Thyroid gland (tissue), 4 donors: ENCODE measurements at places on chromosomes 7 and 10. TPM values are rescaled to one million over a fixed set of nuclear protein-coding genes. Genes with fewer than 3 reads are reported as not detected.

GRCh38 chr7:29285861-29286260 lies 91.3 kb downstream of the CHN2 start:
- no peak for DNase-seq

GRCh38 chr7:150631084-150631826 lies 930 bp downstream of the GIMAP6 start:
- DNase-seq: peak; percentile 6

- DNase-seq: no peak
These were observed 165.5 kb downstream of the MAGI2 start for GRCh38 chr7:79287981-79288380.

The SH3PXD2A gene
- 20.6 TPM for total RNA-seq

GRCh38 chr10:69845574-69846292 lies 44.0 kb downstream of the COL13A1 start:
- DNase-seq: peak; percentile 91

- peak; percentile 83 for DNase-seq
These were observed 140.9 kb upstream of the MKLN1 start for GRCh38 chr7:131186816-131187215.

DNA sequence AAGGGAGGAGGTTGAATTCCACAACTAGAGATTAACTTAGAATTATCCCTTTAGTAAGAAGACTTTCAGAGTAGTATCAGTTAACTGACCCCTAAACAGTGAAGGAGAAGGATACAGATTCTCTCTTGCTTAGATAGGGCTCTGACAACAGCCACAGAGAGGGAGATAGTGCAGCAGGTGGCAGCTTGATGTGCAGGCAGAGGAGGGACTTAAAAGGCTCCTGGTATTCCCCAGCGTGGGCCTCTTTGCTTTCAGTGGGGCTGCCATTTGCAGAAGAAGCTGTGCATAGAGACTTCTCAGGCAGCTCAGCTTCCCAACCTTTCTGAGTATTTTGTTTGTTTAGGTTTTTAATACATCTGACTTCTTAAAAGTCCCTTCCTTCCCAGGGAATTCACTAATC lies 16.0 kb downstream of the FZD1 start:
- DNase-seq: no peak

The BTBD16 gene
- total RNA-seq: 0.11 TPM
